Stimulated activated CD4-positive, alpha-beta T cell treated with anti-CD3 and anti-CD28 coated beads, Interleukin-1b, Interleukin-23, amount 100 ng/mL, for 1 hour (primary cell): ENCODE measurements at places on chromosomes 1 and 21.

DNA sequence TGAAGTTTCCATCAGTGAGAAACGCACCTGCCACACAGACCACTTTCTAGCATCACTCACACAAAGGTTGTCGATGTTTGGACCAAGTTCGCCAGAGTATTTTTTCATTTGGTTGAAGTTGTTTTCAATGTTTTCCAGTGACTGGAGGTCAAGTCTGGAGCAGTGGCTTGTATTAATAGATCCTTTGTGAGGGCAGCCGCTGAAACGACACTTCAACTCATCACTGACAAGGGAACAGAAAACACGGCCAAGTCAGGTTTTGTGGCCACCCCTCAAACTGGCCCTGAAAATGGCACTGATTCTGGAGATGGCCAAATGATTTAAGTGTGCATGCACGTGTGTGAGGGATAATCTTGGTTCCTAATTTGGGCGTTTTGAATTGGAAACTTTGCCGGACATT lies 675.6 kb downstream of the SMYD3 start:
- DNase-seq, result no peak

DNA sequence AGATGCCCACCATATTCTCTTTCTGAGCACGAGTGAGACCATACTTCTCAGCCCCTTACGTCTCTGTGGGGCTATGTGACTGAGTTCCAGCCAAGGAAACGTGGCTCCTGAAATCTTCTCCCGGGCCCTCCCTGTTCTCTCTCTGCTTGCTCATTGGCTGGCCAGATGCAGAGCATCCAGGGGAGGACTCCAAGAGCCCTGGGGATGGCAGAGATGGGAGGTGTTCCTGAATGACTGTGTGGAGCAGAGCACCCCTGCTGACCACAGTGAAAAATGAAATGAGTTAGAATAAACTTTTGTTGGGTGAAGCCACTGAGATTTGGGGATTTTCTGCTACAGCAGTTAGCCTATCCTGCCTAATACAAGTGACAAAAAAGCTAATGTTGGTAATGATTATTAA lies 23.8 kb downstream of the KIAA0040 start:
- DNase-seq, result no peak

DNA sequence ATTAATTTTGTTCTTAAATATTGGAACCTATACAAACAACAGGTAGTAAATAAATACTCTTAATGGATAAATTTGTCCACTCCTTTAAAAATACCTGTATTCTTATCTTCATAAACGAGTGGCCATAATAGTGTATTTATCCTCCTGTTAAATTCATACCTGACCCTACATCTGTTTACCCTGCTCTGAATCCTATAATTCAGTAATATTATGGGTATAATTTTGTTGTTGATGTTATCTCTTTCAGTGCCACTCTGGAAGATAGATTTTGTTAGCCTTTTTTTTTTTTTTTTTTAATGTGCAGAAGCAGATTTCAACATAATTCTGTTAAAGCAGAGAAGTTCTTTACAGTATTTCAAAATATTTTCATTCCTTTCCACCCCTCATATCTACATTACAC lies 1337.9 kb downstream of the PLA2G4A start:
- no peak for DNase-seq

DNA sequence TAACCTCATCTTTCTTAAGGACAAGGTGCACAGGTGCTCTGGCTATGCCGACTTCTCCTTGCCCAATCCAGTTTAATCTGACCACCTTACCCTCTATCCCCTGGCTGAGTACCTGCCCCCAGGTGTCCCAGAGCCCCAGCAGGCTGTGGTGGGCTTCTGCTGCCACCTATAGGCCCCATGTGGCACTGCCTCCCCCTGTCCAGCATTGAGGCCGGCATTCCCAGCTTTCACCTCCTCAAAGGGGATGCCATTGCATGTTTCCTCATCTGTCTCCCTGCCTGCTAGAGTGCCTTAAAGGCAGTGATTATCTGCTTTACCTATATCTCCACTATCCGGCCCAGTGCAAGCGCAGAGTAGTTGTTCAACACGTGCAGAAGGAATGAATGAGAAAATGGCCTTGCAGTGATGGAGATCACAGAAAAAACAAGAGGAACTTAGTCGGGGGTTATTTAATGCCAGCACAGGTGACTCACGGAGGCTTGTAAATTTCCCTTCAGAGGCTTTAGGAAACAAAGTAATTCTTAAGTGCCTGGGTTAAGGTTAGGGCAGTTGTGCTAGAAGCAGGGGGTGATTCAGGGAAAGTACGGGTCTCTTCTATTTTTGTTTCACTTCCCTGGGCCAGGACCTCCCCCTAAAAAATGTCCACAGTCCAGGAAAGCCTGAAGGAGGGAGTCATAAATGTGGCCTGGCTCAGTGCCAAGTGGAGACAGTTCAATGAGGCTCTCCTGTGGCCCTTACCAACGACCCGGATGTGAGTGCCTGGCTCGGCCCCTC lies 131.8 kb upstream of the NGF start:
- DNase-seq, result no peak

GRCh38 chr1:153525088-153525728 lies 10.6 kb downstream of the S100A6 start:
- no peak for DNase-seq

- no peak for DNase-seq
Observed at GRCh38 chr1:15833069-15833679, 14.3 kb upstream of the SPEN start.

DNA sequence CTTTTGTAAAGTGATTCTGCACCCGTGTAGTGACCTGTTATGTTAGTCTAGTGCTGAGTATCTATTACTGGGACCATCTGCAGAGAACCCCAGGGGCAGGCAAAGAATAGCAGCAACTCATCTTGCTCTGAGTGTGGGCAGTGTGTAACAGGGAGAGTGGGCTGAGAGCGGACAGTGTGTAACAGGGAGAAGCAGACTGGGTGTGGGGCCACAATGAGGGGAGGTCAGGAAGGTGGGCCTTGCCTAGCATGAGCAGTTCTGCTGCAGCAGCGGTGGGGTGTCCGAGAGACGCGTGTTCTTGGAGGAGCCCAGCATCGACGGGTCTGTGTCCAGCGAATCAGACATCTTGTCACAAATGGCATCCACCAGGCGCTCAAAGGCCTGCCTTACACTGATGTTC lies 41.2 kb upstream of the NRDC start:
- no peak for DNase-seq
